Spleen (tissue), 13 donors: ENCODE measurements at places on chromosomes 11 and 22. TPM values are rescaled to one million over a fixed set of nuclear protein-coding genes. Genes with fewer than 3 reads are reported as not detected.

The GPR83 gene
- 0.11 TPM for total RNA-seq

The PHOX2A gene
- not detected for total RNA-seq

The ISX gene
- not detected for total RNA-seq

GRCh38 chr22:32830473-32830872, 29.0 kb downstream of the TIMP3 start:
- peak overlapping the region; percentile 75 for H3K27ac ChIP-seq
- H3K4me3 ChIP-seq = no peak overlapping the region
- H3K4me1 ChIP-seq = peaks cover 31% of the 10 kb centered on the region
- DNase-seq = peak; percentile 88

- no peak overlapping the region for H3K27ac ChIP-seq
- no peak for DNase-seq
- H3K4me3 ChIP-seq = no peak overlapping the region
- no peaks in the 10 kb centered on the region for H3K27me3 ChIP-seq
Observed at GRCh38 chr22:32430352-32430751, 18.3 kb upstream of the RTCB start.

- no peak overlapping the region for H3K4me3 ChIP-seq
- H3K27ac ChIP-seq = no peak overlapping the region
- H3K27me3 ChIP-seq = no peaks in the 10 kb centered on the region
- H3K36me3 ChIP-seq = peaks cover 3% of the 10 kb centered on the region
- no peak for DNase-seq
Observed at GRCh38 chr11:13280092-13280722, 2.6 kb downstream of the BMAL1 start.

GRCh38 chr11:85076535-85077330, 550.4 kb downstream of the DLG2 start:
- no peaks in the 10 kb centered on the region for H3K36me3 ChIP-seq
- no peak for DNase-seq
- no peaks in the 10 kb centered on the region for H3K27me3 ChIP-seq
- H3K4me3 ChIP-seq = no peak overlapping the region

DNA sequence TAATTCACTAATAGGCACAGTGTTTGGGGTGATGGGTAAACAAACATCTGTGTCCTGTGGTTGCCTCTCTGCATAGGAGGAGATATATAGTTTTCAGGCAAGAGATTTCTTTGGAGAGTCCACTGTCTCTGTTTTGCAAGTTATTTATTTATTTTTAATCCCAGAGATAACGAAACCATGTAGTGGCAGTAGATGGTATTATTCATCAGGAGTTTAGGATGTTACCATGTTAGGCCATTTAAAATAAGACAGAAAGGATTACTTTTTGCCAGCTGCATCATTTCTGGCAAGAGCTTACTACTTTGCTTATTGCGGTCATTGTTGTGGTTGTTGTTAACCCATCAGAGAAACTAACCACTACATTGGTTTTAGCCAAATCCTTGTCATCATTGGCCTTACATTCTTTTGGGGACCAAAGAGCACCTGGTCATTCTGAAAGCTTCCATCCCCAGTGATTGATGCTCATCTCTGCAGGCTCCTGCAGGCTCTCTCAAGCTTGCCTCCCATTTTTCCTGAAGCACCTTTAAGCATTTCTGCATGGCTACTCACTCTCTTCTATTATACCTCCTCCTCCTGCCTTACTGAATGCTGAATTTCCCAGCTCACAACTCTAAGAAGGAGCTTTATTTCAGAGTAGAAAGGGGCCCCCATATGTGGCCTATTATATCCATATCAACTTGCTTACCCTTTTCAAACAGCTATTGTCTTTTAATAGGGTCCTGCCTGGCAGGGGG, 84.4 kb downstream of the CSTPP1 start:
- DNase-seq = no peak
- no peak overlapping the region for H3K4me3 ChIP-seq
- H3K4me1 ChIP-seq = no peaks in the 10 kb centered on the region
- no peaks in the 10 kb centered on the region for H3K36me3 ChIP-seq
- H3K27ac ChIP-seq = no peak overlapping the region
